Panc1 (cell line): ENCODE measurements at places on chromosomes 1 and 21. TPM values are rescaled to one million over a fixed set of nuclear protein-coding genes. Genes with fewer than 3 reads are reported as not detected.

EPHA8 gene
- total RNA-seq, result not detected

DNA sequence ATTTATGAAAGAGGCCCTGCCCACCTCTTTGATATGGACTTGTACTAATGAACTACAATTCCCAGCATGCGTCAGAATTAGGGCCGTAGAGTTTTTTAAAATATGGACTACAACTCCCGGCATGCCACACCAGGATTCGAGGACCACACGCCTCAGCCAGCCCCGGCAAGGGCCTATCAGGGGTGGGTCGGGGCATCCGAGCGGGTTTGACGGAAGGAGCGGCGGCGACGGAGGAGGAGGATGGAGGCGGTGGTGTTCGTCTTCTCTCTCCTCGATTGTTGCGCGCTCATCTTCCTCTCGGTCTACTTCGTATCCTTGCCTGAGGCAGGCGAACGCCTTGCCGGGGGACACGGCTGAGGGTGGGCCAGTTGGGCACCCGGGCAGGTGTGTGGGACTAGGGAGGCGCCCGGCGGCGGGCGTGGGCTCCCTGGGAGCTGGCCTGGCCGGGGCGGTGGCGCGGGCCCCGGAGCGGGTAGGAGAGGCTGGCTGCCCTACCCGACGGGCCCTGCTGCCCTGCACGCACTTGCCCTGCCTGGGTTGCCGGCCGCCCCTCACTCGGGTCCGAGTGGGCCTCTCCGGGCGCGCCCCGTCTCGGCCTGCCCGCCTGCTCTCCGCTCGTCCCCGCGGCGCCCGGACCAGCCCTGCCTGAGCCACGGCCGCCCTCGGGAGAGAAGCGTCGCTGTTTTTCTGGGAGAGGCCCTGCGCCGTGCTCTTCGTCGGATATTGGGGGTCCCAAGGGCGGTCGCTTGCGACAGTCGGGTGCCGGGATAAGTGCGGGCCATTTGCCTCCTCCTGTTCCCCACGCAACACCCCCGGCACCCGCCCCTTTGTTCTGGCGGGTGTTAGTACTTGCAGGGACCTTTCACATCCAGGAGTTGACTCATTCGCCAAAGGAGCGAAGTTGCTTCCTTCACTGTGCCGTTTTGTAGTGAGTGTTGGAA, at the start of gene CNIH4:
CNIH4 (plus strand) TSS at position 195 of the 941 bp plus-strand sequence; CDS start at position 241, 46 bp downstream.
- peak; percentile 76 for DNase-seq

DNA sequence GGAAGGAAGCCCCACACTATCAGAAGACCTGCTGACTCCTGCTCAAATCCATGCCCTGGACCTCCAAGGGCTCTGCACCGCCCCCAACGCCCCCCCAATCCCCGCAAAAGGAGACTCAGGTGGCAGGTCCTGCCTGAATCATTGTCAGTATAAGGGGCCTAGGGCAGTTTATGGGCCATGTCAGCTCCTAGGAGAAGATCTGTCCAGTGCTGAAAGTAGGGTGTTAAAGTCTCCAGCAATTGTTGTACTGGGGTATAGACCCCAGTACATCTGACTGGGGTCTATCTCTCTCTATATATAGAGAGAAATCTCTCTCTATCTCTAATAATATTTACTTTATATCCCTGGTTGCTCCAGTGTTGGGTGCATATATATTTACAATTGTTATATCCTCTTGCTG, 12.1 kb upstream of the OLIG2 start:
- no peak for DNase-seq

DNA sequence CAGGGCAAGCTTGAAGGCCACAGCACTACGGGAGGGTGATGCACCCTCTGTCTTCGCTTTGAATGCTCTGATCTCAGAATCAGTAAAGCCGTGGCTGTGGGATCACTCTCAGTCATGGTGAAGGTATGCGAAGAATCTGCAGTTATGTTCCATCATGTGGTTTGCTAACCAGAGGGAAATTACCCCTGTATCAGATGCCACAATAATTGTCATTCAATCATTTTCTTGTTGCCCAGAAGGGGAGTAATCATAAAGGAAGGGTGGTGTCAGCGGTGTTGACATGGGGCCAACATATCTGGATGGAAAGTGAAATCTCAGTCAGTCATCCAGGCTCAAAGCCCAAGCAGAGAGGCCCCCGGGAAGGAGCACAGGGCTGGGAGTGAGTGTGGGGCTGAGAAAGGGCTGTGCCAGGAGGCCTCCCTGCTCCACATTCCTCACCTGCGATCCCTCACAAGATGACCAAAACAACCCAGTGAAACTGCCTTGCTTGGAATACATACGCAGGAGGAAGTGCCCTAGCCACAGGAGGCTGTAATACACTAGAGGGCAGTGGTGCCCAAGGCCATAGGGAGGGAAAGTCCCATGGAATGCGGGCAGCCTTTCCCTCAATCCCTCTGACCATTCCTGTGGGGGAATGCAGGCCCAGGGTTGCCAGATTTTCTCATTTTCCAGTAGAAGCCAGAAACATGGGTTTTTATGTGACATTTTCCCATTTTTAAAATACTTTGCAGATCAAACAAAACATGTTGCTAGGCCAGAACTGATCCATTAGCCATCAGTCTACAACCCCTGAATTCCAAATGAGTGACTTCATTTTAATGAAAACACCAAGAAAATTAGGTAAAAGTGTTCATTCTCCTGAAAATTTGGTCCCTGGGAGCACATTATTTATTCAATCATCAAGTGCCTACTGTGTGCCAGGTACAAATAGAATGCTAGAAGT, 95.7 kb upstream of the VANGL1 start:
- DNase-seq, result peak; percentile 27

- DNase-seq, result no peak
Measured at GRCh38 chr1:245915406-245915805, 591.7 kb downstream of the SMYD3 start.

DNA sequence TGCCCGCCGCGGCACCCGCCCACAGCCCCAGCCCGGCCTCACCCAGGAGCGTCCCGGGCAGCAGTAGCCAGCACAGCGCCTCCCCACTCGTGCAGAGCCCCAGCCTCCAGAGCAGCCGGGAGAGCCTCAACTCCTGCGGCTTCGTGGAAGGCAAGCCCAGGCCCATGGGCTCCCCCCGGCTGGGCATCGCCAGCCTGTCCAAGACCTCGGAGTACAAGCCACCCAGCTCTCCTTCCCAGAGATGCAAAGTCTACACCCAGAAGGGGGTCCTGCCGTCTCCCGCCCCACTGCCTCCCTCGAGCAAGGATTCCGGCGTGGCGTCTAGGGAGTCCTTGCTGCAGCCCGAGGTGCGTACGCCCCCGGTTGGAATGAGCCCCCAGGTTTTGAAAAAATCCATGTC, 531.2 kb downstream of the KIF26B start:
- DNase-seq, result no peak

GPR157 gene
- total RNA-seq, result 19.8 TPM

ZNF593OS gene
- not detected for total RNA-seq

DNA sequence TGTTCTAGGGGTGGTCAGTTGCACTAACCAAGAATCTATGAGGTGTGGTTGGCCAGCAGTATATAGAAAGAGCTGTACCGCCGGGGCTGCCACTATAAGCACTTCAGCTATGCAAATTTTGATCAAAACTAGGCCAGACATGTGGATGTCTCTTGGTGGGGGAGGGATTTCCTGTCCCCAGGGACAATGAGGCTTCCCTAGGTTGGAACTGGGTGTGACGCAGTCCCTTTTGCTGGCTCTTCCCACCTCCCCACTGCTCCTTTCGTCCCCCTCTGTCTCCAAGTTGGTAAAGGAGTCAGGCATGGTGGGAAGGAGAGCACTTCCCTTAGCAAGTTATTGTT, 13.6 kb downstream of the SDCCAG8 start:
- DNase-seq, result no peak

- DNase-seq, result no peak
Measured at GRCh38 chr1:16018749-16019643, 1.2 kb upstream of the HSPB7 start.

DNA sequence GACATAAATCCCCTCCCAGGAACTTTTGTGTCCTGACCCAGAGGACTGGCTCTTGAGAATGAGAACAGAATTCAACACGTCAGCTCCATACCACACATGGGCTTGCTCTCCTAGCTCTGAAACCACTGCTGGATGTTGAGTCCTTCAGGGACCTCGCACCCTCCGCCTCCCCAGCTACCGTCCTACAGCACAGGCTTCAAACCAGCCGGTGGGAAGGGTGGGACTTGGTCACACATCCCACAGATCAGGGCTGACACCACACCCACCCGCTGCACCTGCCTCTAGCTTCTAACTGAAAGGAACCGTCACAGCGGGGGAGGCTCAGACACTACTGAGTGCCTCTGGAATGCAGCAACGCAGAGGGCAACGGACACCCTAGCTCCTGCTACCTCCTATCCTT, 24.0 kb downstream of the MRAP start:
- no peak for DNase-seq

- no peak for DNase-seq
Measured at GRCh38 chr1:17246971-17247370, 1.9 kb upstream of the PADI3 start.

DNA sequence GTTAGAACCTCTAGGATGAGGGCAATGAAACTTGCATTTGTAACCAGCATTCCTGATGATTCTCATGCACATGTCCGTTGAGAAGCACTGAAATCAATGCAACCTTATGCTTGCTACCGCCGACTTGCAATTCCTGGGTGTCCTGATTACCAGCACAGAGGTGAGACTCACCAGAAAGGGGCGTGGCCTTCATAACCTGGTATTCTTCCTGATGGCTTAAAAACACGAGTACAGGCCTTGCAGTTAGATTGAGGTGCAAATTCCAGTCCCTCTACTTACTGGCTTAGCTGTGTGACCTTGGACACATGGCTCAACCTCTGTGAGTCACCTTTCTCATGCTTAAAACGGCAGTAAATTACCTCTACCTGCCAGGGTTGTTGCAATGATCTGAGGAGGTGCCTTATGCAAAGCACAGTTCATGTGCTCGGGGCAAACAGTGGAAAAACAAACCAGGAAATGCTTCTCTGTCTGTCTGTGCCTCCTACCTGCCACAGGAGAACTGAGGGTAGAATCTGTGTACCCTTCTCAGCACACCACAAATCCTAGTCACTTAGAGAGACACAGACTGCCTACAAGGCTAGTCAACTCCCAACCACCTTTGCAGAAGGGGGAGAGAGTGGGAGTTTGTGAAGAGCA, 39.1 kb upstream of the ECE1 start:
- DNase-seq, result no peak

- no peak for DNase-seq
Measured at GRCh38 chr1:201914456-201915235, 25.9 kb downstream of the SHISA4 start.

DNA sequence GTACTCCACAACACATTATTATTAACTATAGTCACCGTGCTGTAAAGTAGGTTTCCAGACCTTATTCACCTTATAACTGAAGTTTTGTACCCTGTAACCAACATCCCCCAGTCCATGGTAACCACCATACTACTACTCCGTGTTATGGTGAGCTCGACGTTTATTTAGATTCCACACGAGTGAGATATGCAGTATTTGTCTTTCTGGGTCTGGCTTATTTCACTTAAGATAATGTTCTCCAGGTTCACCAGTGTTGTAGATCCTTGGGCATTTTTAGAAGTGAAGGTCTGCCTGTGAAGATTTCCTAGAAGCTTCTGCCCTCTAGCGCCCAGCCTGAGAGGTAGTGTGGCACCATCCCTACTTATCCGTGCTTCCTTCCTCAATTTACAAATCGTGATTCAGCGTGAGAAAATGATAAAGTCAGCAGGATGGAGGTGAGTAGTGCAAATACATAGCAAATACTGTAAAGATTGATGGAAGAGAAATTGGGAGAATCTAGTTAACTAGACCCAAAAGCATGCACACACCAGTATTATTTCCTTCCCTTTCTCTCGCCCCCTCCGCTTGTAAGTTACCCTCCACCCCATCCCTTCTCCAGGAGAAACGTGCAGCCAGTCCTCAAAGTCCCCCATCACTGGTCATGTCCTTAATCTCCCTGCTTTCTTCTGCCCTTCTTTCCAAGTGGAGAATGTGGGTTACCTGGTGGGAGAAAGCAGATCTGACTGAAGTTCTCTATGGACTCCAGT, 36.0 kb upstream of the DISC1 start:
- peak; percentile 36 for DNase-seq
